ENCODE measurements at places on chromosomes 7 and 10.

GRCh38 chr7:116162992-116163391 lies 47.3 kb upstream of the TES start:
- no peak for DNase-seq

DNA sequence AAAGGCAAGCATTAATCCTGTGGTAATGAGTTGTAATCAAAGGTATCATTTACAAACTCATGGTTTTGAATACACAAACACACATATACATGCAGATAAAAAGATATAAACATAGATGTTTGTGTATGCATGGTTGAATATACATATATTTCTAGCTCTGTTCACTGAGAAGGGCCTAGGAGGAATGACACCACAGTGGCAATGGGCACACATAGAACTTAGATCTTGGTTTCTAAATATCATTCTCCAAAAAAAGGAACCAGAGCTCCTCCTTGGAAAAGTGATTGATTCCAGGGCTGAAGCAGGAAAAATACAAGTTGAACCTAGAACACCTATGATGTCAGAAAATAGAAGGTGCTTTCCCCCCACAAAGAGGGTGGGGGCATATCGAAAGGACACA lies 6.9 kb downstream of the CUL2 start:
- DNase-seq, result no peak

DNA sequence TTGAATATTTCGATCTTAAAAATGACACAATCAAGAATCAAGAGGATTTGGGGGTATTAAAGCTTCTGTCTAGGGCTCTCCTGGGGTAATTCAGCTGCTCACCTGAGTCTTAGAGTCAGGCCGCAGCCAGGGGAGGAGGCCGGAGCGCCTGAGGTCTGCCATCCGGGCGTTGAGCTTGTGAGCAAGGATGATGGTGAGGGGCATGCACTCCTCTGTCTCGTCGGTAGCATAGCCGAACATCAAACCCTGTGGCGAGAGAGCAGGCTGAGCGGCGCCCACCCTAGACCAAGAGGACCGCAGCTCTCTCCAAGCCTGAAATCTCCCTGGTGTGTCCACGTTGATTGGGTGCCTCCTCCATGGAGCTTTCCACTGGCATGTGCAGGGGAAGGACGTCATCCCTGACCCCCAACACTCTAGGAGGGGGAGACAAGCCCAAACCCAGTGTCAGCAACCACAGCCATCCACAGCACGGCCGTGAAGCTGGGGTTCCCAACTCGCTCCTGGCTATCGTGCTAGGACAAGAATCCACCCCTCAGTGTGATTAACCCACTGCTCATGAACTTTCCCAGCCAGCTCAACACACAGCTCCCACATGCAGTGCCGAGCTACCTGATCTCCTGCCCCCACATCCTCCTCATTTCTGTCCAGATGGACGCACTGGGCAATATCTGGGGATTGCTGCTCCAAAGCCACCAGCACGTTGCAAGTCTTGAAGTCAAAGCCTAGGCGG lies 9.2 kb downstream of the MAT1A start:
- no peak for DNase-seq

GRCh38 chr10:111785921-111786320 lies 397.6 kb downstream of the GPAM start:
- no peak for DNase-seq

- DNase-seq, result peak; percentile 48
Measured at GRCh38 chr7:130733931-130734814, at the start of gene KLF14. TSS of gene KLF14 (minus strand) at chr7:130734207. CDS start at chr7:130734033, 174 bp downstream.

GRCh38 chr7:121739465-121739864 lies 133.5 kb upstream of the PTPRZ1 start:
- DNase-seq, result peak; percentile 27

- no peak for DNase-seq
Measured at GRCh38 chr10:103433858-103434257, 18.3 kb downstream of the CALHM2 start.

- no peak for DNase-seq
Measured at GRCh38 chr7:35258125-35258867, 4.4 kb upstream of the TBX20 start.

- DNase-seq, result peak; percentile 96
Measured at GRCh38 chr10:125231116-125231812, 70.9 kb upstream of the CTBP2 start.

DNA sequence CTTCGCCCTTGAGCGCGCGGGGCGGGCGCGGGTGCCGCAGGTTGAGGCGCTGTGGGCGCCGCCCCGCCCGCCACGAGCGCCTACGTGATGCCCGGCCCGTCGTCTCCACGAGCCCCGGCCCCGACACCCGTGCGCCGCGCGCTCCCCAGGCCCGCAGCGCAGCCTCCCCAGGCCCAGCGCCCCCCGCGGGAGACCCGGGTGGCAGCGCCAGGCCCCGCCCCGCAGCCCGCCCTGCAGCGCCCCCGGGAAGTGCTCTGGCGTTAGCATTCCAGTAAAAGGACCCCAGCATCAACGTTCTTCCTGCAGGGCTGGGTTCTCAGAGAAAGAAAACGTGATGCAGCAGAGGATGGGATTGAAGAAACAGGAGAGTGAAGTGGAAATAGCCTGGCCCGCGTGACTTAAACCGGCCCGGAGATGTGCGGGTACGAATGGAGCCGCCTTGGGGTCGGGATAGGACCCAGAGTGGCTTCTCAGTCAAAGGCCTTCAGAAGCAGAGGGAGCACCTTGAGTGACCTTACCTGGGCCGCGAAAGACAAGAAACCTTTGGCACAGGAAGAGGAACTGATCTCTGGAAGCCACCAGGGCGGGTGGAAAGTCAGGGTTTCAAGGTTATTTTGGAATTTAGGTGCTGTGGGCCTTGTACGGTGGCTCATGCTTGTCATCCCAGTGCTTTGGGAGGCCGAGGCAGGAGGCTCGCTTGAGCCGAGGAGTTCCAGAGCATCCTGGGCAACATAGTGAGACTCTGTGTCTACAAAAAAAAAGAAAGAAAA lies 1.8 kb downstream of the PFKP start:
- DNase-seq, result no peak

GRCh38 chr10:6347391-6347951 lies 144.7 kb downstream of the PFKFB3 start:
- no peak for DNase-seq

GRCh38 chr10:107423903-107424302 lies 259.4 kb upstream of the SORCS1 start:
- DNase-seq, result no peak

GRCh38 chr10:20944789-20945502 lies 47.8 kb upstream of the NEBL start:
- DNase-seq, result no peak

DNA sequence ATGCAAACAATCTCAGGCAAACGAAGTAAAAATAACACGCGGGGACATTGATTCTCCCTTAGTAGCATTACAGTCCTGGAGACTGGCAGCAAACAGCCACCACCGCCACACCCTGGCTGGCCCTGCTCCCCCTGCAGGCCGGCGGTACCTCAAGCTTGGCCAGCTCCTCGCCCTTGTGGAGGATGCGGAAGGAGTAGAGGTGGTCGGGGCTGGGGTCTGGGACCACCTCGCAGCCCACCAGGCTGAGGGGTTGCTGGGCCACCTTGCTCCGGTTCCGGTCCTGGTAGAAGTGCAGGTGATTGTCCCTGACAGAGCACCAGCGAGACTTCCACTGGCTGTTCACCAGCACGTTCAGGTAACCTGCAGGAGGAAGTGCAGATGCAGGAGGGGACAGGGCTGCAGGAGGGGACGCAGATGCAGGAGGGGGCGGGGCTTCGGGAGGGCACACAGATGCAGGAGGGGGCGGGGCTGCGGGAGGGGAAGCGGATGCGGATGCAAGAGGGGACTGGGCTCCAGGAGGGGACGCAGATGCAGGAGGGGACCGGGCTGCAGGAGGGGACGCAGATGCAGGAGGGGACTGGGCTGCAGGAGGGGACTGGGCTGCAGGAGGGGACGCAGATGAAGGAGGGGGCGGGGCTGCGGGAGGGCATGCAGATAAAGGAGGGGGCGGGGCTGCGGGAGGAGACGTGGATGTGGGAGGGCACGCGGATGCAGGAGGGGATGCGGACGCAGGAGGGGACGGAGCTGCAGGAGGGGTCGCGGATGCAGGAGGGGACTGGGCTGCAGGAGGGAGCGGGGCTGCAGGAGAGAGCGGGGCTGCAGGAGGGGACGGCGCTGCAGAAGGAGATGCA lies 65.7 kb downstream of the VWA2 start:
- peak; percentile 87 for DNase-seq

DNA sequence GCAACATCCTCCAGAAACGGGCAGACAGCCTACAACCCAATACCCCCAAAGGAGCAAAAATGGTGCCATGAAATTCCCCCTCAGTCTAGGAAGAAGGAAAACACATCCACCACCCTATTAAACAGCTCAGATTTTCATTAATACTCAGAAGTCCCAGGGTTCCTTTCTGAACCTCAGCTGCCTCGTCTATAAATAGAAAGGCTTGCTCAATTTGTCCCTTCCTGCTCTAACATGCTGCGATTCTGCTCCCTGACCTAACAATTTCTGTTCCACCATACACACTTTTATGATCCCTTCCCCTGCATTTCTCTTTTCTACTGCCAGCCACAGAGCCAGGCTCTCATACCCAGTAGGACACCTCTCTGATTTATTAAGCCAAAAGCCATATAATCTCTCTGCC lies 68.1 kb downstream of the MTERF1 start:
- no peak for DNase-seq

GRCh38 chr7:102453319-102453718 lies 11.3 kb downstream of the ALKBH4 start:
- DNase-seq, result no peak

DNA sequence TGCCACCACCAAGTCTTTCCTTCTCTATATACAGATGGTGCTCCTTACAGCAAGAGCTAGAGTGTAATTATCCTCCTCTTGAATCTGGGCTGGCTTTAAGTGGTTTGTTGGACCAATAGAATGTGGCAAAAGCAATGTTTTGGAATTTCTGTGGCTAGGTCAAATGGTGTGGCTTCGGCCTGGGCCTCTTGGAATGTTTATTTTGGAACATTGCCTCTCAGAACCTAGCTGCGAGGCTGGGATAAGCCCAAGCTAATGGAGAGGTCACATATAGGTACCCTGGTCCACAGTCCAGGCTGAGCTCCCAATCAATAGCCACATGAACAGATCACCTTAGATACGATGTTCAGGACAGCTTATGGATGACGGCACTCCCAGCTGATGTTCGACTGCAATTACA lies 556.7 kb downstream of the TYW1 start:
- DNase-seq, result no peak

DNA sequence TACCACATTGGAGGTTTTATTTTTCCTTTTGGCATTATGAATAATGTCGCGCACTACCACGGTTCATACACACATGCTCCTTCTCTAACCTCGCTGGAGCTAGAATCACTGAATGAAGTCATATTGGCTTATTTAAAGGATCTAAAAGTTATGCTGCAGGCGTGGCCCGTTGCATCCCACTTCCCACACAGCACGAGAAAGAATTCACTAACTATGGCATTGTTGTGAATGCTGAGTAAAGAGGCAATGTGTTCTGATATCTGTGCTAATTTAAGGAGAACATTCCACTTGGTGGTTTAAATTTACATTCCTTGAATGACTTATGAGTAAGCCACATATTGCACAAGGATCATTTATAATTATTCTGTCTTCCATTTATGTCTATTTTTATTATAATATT lies 20.7 kb downstream of the TCERG1L start:
- no peak for DNase-seq

GRCh38 chr10:101901340-101901739 lies 57.7 kb upstream of the KCNIP2 start:
- no peak for DNase-seq

DNA sequence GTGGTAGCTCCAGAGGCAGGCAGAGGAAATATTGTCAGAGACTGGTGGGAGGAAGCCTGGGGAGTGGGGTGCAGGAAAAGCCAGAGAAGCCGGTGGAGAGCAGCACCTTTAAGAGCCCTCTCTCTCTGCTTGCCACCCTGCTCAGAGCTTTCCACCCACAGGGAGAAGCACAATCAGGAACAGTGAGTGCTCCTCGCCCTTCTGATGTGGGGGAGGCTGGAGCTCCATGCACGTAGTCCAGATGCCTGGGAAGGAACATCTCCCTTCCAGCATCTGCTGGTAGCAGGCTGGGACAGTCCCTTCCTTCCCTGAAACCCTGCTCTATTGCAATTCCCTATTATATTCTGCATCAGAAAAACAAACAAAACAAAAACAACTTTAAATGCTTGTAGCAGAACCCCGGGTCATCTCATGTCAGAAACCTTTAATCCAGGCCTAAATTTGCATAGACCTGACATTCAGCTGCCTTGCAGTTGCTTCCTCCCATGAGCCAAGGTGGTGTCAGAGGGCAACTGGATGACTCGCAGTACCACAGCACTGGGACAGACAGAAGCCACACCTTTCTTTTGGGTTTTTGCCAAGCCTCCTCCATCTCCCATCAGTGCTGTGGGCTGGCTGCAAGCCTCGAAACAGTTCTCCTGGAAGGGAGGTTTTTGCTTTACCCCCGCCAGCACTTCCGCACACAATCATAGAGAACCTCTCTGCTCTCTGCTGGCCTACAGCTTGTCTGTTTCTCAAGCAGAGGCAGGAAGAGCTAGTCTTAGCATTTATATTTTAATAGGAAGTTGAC lies 13.1 kb downstream of the AVPI1 start:
- DNase-seq, result no peak

- DNase-seq, result peak; percentile 13
Measured at GRCh38 chr10:123446449-123447156, 219.6 kb upstream of the GPR26 start.

DNA sequence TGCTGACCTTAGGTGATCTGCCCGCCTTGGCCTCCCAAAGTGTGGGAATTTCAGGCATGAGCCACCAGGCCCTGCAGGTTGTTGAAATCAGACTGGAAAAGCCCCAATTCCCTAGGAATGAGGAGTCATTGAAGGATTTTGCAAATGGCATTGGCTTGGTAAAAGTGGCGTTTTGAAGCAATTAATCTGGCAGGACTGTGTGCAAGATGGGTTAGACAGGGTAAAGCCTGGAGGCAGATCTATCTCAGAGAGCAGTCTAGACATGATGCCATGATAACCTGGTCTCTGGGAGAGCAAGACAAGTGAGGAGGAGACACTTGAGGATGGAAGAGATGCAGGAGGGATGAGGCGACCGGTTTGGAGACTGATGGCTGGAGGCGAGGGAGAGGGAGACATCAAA lies 45.7 kb upstream of the UBE2H start:
- DNase-seq, result no peak

DNA sequence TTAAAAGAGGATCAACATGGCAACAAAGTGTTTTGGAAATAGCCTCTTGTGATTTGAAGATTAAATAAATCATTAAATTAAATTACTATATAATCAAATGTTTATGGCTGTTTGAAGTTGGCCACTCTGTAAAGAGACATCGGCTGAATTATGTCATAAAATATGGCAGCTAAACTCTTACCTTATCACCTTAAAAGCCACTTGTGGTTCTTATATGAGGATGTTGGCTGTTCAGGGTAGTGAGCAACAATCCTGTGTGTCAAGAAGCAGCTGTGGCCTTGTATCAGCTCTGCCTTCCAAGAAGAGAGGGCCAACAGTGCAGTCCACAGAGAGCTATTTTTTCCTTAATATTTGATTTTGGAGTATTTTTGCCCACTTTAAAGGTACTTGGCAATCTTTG lies 113.4 kb upstream of the CDK6 start:
- no peak for DNase-seq

GRCh38 chr10:77905086-77905748 lies 21.3 kb downstream of the DLG5 start:
- no peak for DNase-seq

GRCh38 chr10:2858452-2858851 lies 208.9 kb upstream of the PFKP start:
- DNase-seq, result no peak

- no peak for DNase-seq
Measured at GRCh38 chr7:135763261-135763660, 14.6 kb upstream of the FAM180A start.

- DNase-seq, result no peak
Measured at GRCh38 chr10:73413108-73413527, 740 bp downstream of the ANXA7 start.
